ENCODE measurements at places on chromosomes 2 and 18.

GRCh38 chr2:54360055-54360792 is 95.9 kb upstream of the SPTBN1 start:
- no peak for DNase-seq

DNA sequence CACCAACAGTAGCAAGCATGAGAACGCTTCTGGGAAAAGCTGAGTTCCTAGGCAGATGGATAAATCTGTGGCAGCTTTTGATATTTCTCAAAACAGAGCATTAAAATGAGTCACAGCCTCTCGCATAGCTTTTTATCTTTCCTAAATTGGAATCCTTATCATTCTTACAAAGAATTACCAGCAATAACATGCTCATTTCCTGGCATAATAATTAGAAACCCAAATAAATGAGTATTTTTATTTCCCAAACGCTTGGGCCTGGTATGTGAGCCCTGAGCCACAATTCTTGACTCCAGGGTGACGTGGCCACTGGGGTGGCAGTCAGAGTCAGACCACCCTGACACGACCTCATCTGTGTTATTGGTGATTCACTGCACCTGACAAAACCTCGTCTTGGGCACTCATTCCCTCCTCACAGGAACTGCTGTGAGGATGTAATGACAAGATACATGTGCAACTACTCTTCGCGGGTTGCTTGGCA is 210.7 kb downstream of the ARL4C start:
- DNase-seq, result no peak

DNA sequence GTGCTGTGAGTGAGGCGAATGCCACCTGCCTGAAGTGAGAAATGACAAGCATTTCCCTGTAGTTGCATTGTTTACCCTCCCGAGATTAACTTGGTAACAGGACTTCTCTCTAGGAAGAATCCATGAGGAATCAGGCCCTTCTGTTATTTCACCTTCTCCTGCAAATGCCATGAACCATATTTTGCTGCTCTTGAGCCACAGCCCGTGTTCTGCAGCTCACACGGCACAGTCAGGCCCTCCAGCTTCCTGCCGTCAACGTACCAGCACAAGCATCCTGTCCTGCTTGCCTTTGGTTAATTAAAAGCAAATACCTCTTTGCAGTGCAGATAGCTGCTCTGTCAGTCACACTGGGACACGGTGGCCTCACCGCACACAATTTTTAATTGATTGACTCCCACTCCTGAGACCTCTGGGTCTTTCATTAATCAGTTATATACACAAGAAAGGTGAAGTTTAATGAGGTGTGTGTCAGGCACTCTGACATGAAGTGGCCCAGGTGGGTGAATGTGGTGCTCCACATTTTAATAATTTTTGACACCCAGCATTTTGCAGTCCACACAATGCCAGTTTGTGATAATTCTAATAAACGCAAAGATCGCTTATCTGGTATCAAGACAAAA is 95.3 kb upstream of the ASB18 start:
- no peak for DNase-seq

- no peak for DNase-seq
Observed at GRCh38 chr2:147255812-147256211, 589.0 kb upstream of the ACVR2A start.

DNA sequence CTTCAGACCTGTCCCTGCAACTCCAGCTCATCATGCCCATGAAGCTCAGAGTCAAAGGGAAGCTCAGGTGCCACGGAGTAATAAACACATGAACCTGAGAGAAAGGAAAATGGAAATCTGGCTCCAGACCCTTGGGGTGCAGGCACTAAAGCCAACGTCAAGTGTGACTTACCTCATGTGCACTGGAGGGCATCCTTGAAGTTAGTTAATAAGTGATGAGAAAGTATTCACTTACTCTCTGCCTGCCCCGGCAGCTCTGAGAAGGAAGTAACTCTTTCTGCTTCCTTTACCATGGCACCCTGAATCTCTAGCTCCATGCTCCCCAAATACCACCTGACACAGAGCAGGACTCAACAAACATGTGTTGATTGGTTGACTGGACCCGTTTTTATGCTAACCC is 21.4 kb upstream of the AGAP1 start:
- DNase-seq, result no peak

GRCh38 chr2:202762556-202762955 is 109.0 kb downstream of the ICA1L start:
- DNase-seq, result no peak

All from KG1 (cell line).